ENCODE measurements at places on chromosomes 3 and 15.

- DNase-seq, result no peak
Observed at GRCh38 chr3:71436337-71436736, 147.2 kb downstream of the FOXP1 start.

DNA sequence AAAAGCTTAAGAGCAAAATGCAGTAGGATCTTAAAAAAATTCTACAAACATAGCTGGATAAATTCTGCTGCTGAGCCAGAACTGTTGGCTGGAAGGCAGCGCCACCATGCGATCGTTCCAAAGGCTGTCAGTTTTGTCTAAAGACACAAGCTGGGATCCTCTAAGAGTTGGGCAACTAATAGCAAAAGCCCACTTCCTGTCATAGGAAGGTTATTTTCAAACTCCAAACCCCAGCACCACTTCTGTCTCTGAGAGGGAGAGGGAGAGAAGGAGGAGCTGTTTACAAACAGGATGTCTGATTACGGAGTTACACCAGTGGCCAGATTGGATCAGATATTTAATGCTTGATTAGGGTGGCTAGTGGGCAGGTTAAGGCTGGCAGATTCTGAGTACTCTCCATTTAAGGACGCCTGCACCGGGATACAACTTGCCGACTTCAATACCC, 44.0 kb downstream of the EIF4E3 start:
- peak; percentile 37 for DNase-seq

DNA sequence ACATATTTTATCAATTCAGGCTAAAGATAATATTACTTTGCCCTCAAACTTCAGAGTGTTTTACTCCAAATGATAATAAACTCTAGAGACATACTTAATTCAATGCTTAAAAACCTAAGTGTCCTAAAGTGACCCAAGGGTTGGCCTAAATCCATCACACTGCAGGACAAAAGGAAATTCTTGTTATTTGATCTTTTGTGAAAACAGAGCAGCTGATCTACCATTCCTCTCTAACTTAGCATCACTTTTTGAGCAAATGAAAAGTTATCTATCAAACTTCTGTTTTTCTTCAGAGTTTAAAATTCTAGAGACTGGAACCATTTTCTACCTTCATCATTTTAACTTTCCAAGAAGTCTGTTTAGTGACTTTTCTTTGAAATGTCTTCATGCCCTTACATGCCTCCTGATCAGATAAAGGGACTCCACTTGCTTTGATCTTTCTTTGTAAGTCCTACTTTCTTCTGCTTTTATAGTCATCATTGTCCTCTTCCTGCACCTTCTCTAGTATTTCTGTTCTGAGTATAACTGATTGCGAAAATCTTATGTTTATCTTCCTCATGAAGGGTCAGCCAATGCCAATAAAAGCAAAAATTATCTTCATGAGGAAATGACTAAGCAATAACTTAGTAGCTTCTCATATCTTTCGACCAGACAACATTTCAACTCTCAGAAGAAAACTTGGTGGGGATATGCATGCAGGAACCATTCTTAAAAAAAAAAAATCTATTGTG, 378.7 kb upstream of the TGFBR2 start:
- DNase-seq, result no peak

DNA sequence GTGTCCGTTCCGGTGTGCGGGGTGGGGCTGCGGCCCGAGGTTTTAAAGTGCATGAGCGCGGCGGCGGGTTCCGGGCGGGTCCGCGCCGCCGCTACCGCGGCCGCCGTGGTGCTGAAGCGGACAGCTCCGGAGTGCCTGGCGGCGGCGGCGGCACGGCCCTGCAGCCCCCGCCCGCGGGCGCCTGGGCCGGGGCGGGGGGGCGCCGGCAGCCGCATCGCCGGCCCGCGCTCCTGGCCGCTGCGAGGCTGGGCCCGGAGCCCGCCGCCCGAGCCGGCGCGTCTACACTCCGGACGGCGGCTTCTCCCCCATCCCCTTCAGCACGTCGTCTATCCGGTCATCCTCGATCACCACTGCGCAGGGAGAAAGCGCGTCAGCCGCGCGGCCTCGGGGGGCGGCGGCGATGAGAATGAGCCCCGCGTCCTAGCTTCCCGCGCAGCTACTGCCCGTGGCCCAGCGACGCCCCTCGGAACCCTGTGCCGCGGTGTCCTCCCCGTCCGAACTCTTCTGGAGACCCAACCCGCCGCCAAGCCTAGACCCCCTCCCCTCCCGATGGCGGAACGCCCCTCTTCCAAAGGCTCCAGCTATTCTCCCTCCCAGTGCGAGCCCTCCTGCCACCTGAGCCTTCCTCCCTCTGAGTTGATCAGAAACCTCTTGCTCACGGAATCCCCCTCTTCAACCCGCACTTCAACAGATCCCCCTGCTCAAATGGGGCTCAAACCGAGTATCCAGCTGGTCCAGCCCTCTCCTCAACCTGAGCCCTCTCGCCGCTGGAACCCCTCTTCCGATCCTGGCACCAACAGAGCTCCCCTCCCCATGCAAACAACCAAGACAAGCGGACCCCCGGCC, 1.3 kb downstream of the CAMK2N2 start:
- no peak for DNase-seq

All from KG1 (cell line).